ENCODE measurements at places on chromosomes 6 and 20. TPM values are rescaled to one million over a fixed set of nuclear protein-coding genes. Genes with fewer than 3 reads are reported as not detected.

GRCh38 chr6:155187106-155187505 lies 76.7 kb upstream of the CLDN20 start:
- DNase-seq: no peak

The STMND1 gene
- total RNA-seq: not detected

The L3MBTL1 gene
- 28.3 TPM for total RNA-seq

The RHAG gene
- 0.60 TPM for total RNA-seq

GRCh38 chr20:51860111-51860882 lies 58.0 kb upstream of the SALL4 start:
- no peak for DNase-seq

The SLC29A1 gene
- 131 TPM for total RNA-seq

Data from WTC11 (cell line).